CD8-positive, alpha-beta memory T cell (primary cell): ENCODE measurements at places on chromosomes 5 and 9.

DNA sequence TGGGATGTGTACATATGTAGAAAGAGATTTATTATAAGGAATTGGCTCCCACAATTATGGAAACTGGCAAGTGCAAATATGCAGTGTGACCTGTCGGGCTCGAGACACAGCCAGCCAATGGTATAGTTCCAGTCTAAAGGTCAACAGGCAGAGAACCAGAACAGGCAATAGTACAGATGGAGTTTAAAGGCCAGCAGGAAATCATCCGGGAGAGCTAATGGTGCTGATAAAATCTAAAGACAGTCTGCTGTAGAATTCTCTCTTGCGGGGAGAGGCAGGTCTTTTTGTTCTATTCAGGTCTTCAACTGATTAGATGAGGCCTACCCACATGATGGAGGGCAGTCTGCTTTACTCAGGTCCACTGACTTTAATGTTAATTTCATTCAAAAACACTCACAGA, 21.8 kb downstream of the ANKRD31 start:
- DNase-seq, result no peak

GRCh38 chr9:117491491-117491890, 76.6 kb upstream of the ASTN2 start:
- DNase-seq, result no peak

GRCh38 chr5:168513861-168514428, 15.2 kb upstream of the FBLL1 start:
- DNase-seq, result no peak

DNA sequence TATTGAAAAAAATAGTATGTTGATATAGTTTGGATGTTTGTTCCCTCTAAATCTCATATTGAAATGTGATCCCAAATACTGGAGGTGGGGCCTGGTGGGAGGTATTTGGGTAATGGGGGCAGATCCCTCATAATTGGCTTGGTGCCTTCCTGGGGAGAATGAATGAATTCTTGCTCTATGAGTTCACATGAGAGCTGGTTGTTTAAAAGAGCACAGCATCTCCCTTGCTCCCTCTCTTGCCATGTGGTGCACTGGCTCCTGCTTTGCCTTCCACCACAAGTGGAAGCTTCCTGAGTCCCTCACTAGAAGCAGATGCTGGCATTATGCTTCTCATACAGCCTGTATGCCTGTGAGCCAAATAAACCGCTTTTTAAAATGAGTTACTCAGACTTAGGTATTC, 154.8 kb downstream of the ADAMTS6 start:
- DNase-seq, result no peak

- DNase-seq, result no peak
Measured at GRCh38 chr9:129339539-129340157, 161.6 kb upstream of the IER5L start.

DNA sequence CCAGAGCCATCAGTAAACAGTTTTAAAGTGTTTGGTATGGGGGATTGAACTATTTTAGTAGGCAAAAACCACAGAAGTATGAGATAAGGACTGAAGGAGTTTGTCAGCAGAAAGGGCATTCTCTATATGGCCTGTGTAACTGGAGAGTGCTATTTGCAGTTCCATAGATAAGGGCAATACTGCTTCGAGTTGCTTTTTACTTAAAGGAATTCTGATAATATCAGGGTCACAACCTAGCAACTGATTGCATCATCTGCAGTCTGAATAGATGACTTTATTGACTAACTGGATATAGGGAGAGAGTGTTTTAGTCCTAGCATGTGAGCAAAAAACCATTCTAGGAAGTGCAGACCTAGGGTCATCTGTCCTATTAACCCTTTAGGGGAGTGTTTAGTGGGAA, 645.2 kb upstream of the PTPRD start:
- DNase-seq, result no peak

DNA sequence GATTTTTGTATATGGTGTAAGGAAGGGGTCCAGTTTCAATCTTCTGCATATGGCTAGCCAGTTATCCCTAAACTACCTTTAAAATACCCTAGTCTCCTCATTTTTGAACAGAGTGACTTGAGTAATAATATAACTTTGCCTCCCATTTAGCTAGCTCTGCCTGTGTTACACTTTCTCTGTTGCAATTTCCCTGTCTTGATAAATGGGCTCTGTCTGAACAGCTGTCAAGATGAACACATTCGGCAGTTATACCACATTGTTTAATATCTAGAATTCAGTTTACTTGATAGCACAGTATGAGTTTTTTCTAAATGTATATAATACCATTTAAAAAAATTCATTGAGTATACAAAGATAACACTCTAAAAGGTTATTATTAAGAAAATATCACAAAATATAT, 562.9 kb upstream of the FTMT start:
- no peak for DNase-seq

- DNase-seq, result no peak
Measured at GRCh38 chr9:78479441-78479840, 182.5 kb downstream of the PSAT1 start.

DNA sequence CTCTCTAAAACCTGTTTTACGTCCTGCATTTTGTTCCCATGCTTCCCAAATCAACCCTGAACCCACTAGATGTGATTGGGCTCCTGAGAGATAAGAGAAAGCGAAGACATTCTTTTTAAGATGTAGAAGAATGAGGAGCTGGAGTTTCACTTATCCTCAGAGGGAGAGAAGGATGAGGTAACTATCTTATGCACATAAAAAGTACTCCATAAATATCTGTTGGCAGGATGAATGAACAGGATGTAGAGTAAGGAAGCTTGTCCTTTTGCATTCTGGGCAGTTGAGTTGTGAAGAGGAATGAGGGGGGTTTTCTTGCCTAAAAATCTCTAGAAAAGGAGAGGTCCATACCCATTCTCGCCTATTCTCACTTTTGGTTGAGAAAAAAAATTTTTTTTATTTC, 163.2 kb downstream of the UNC13B start:
- DNase-seq, result no peak

DNA sequence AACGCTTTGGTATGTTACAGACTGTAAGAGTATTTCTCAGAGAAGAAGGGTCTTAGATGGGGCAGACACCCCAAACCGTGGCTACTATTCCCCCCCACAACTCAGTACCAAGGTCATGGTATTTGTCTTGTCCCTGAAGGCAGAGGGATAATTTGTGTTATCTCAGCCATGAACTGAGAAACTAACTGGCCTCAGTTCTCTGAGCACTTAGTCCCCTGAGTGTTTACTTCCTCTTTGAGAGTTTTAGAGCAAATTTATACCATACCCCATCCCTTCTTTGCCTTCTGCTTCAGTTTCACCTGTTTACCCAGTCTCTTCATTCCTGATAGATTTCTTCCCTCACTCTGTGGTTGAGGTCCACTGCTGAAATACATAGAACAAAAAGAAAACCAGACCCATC, 183.9 kb downstream of the LRRC70 start:
- DNase-seq, result no peak

DNA sequence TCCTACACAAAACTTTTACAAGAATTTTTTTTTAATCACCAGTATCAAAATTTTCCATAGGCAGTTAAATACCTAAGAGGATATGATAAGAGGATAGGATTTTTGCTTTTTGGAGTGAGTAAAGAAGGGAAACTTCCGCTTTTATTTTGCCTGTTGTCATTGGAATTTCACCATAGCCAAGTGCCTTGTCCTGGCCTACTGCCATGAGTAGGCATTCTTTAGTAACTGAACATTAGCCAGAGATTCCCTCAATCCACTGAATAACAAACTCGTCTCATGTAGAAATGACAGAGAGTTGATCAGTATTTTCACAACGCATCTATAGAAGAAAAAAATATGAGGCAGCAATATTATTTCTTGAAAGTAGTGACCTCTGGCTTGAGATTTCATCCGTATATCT, 289.6 kb upstream of the ADAMTSL1 start:
- no peak for DNase-seq

GRCh38 chr9:34590381-34591247, 1.1 kb upstream of the CNTFR start:
- no peak for DNase-seq
